ENCODE measurements at places on chromosomes 6 and 20. TPM values are rescaled to one million over a fixed set of nuclear protein-coding genes. Genes with fewer than 3 reads are reported as not detected.

GRCh38 chr6:126535595-126535994 is 195.7 kb downstream of the CENPW start:
- H3K27me3 ChIP-seq: no peaks in the 10 kb centered on the region
- H3K36me3 ChIP-seq: no peaks in the 10 kb centered on the region
- no peak for DNase-seq
- H3K4me1 ChIP-seq: peaks cover 14% of the 10 kb centered on the region

GRCh38 chr6:25155211-25155610 is 124.0 kb upstream of the CARMIL1 start:
- no peaks in the 10 kb centered on the region for H3K27me3 ChIP-seq
- H3K36me3 ChIP-seq: no peaks in the 10 kb centered on the region
- H3K27ac ChIP-seq: no peak overlapping the region
- no peak for DNase-seq
- no peaks in the 10 kb centered on the region for H3K4me1 ChIP-seq

DNA sequence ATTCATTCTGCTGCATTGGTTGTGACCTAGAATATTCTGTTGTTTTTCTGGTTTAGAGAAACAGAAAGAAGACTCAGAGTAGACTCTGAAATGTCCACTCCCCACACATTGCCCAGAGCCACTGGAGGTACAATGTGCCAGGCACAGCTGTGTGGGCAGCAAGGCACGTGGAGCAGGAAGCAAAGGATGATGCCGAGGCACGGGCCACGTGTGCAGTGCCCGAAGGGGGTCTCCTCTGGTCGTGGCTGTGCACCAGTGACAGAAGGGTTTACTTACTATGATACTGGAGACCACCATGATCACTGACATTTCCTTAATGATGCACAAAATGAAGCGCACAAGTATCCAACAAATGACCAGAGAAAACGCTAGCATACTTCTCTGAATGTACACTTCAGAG is 488.9 kb downstream of the PRKN start:
- H3K4me1 ChIP-seq: no peaks in the 10 kb centered on the region
- no peak overlapping the region for H3K27ac ChIP-seq
- no peak overlapping the region for H3K4me3 ChIP-seq
- no peak for DNase-seq
- H3K36me3 ChIP-seq: no peaks in the 10 kb centered on the region

DNA sequence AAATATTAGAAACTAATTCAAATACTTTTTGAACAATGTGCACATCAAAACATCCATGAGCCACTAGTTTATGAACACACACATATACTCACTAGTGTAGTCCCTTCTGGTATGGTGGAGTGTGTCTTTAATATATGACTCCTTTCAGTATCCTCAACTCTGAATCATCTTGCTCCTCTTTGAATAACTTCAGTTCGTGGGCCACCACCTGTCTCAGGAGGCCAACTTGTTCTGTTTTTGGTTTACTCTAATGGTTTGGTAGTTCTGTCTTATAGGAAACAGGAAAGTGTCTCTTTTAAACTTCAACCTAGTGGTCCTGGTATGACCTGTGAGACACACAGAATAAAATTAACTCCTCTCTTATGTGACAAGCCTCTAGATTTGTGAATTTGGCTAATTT is 55.6 kb downstream of the ZNF292 start:
- peaks cover 6% of the 10 kb centered on the region for H3K4me1 ChIP-seq
- DNase-seq: no peak
- H3K27me3 ChIP-seq: no peaks in the 10 kb centered on the region
- H3K36me3 ChIP-seq: no peaks in the 10 kb centered on the region
- no peak overlapping the region for H3K4me3 ChIP-seq

DNA sequence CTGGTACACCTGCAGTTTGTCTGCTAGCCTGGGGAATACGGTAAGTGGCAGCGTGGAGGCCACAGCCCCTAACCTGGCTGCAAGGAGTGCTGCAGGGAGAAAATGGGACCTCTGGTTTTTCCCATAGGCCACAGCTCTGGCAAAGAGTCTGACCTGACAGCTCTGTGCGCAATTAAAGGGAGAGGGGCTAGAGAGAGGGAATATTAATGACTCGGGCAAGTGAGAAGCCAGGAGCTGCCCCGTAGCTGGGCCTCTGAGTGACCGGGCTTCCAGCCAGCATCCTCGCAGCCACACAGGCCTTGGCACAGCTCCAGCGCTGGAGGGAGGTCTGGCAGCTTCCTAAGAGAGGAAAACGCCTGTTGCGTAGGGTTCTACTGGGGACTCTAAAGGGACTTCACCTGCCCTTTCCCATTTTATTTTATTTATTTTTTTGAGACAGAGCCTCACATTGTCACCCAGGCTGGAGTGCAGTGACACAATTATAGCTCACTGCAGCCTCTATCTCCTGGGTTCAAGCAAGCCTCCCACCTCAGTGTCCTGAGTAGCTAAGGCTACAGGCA is 18.2 kb upstream of the OCSTAMP start:
- peaks cover 10% of the 10 kb centered on the region for H3K4me1 ChIP-seq
- DNase-seq: peak; percentile 96
- peak overlapping the region; percentile 56 for H3K27ac ChIP-seq
- no peaks in the 10 kb centered on the region for H3K27me3 ChIP-seq

DNA sequence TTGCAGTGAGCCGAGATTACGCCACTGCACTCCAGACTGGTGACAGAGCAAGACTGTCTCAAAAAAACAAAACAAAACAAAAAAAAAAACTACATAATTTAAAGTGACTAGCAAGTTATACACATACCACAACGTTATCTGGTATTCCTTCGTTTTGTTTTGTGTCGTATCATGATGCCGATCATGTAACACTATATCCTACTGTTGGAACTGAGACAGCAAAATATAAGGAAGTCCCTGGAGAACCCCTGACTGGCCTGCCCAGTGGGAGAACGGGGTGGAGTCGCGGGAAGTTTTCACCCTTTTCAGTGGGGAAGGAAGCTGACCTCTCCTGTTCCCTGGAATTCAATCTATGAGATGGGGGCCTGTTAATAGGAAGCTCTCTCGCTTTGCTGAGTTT is 15.1 kb downstream of the SOX4 start:
- no peaks in the 10 kb centered on the region for H3K36me3 ChIP-seq
- H3K27ac ChIP-seq: no peak overlapping the region
- no peak for DNase-seq

GRCh38 chr6:106117579-106117978 is 31.4 kb downstream of the PRDM1 start:
- no peak overlapping the region for H3K4me3 ChIP-seq
- DNase-seq: no peak
- no peaks in the 10 kb centered on the region for H3K36me3 ChIP-seq
- no peaks in the 10 kb centered on the region for H3K4me1 ChIP-seq
- H3K27ac ChIP-seq: no peak overlapping the region

GRCh38 chr6:167660944-167661551 is 165.7 kb upstream of the AFDN start:
- H3K4me1 ChIP-seq: peaks cover 25% of the 10 kb centered on the region

DNA sequence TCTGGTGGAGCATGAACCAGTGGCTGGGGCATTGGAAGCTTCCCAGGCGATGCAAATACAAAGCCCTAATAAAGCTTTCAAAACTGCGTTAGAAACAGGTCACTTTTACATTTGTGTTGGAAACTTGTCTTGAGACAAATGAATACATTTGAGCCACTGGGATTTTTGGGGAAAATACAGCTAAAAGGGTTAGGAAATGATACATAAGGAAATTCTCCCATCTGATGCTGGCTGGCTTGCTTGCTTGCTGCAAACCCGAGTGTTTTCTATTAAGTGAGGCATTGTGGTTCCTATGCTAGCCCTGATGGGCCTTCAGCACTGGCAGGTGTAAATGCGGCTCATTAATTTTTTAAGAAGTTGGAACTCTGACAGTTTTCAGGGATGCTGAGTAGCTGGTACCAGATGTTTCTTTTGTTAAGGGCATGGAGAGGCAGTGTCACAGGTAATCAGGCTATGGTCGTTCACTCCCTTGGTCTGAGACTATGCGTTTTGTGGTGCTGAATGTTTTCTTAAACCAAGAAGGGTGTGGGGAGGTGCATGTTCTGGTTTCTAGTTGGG is 35.2 kb downstream of the RREB1 start:
- DNase-seq: no peak
- H3K4me3 ChIP-seq: no peak overlapping the region
- H3K4me1 ChIP-seq: peaks cover 95% of the 10 kb centered on the region
- no peaks in the 10 kb centered on the region for H3K27me3 ChIP-seq
- H3K36me3 ChIP-seq: no peaks in the 10 kb centered on the region

DNA sequence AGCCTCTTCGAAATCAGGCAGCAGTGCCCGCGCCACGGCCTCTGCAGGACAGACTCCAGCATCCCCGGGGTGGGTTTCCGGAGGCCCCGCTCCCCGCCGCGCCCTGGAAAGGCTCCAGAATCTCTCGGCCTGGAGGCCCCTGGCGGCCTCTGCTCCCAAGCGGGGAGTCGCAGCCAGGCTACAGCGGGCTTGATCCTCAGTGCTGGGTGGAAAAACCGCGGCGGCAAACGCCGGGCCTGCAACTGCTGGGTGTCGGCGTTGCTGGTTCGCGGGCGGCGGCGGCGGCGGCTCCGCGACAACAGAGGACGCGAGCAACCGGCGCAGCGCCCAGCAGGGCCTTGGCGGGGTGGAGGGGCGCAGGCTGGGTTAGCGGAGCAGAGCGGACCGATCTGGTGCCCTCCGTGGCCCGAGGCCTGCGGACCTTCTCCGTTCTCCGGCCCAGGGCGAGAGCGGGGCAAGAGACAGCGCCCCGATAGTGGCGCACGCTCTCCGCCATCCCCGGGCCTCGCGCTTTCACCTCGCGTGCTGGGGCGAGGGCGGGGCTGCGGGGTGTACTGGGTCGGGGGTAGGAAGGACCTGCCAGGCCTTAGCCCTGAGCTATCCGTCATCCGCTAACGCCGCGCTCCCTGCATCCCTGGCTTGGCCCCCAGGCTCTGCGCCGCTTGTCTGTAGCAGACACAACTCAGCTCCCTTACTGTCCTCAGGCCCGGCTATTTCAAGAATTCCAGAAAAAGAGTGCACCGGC is 3.4 kb upstream of the ZNF292 start:
- no peaks in the 10 kb centered on the region for H3K27me3 ChIP-seq
- H3K27ac ChIP-seq: peak overlapping the region; percentile 90
- peaks cover 23% of the 10 kb centered on the region for H3K4me1 ChIP-seq
- peak overlapping the region; percentile 62 for H3K4me3 ChIP-seq

GRCh38 chr6:136312975-136313374 is 23.3 kb upstream of the BCLAF1 start:
- no peak overlapping the region for H3K27ac ChIP-seq
- no peaks in the 10 kb centered on the region for H3K27me3 ChIP-seq
- no peaks in the 10 kb centered on the region for H3K4me1 ChIP-seq
- no peaks in the 10 kb centered on the region for H3K36me3 ChIP-seq
- no peak overlapping the region for H3K4me3 ChIP-seq

The KIF25 gene
- not detected for total RNA-seq

The FYN gene
- 81.7 TPM for total RNA-seq

The PLAGL2 gene
- total RNA-seq: 5.8 TPM

GRCh38 chr20:53036992-53037391 is 64.8 kb downstream of the TSHZ2 start:
- no peak overlapping the region for H3K4me3 ChIP-seq
- H3K4me1 ChIP-seq: no peaks in the 10 kb centered on the region
- no peaks in the 10 kb centered on the region for H3K36me3 ChIP-seq

DNA sequence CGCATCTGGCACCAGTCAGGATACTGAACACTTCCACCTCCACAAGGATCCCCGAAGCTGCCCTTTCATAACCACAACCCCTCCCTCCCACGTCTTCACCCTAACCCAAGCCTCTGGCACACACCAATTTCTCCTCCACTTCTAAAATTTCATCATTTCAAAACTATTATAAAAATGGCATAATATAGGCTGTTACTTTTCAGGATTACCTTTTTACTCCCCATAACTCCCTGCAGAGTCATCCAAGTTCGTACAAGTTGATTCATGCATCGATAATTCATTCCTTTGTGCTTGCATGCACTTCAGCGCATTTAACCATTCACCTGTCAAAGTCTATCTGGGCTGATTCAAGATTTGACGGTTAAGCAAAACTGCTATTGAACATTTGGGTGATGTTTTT is 30.6 kb upstream of the LY86 start:
- no peak overlapping the region for H3K27ac ChIP-seq
- DNase-seq: no peak
- no peaks in the 10 kb centered on the region for H3K36me3 ChIP-seq
- no peak overlapping the region for H3K4me3 ChIP-seq
- H3K4me1 ChIP-seq: peaks cover 11% of the 10 kb centered on the region

The TRDN gene
- total RNA-seq: not detected

GRCh38 chr20:11850901-11851300 is 66.8 kb upstream of the BTBD3 start:
- DNase-seq: no peak
- H3K36me3 ChIP-seq: no peaks in the 10 kb centered on the region
- H3K4me3 ChIP-seq: no peak overlapping the region
- no peaks in the 10 kb centered on the region for H3K27me3 ChIP-seq
- H3K4me1 ChIP-seq: peaks cover 8% of the 10 kb centered on the region

- H3K27ac ChIP-seq: no peak overlapping the region
- H3K36me3 ChIP-seq: no peaks in the 10 kb centered on the region
- H3K4me3 ChIP-seq: no peak overlapping the region
- no peaks in the 10 kb centered on the region for H3K27me3 ChIP-seq
- H3K4me1 ChIP-seq: peaks cover 21% of the 10 kb centered on the region
These were observed 12.6 kb upstream of the UBR2 start for GRCh38 chr6:42551217-42551616.

- H3K4me1 ChIP-seq: no peaks in the 10 kb centered on the region
- DNase-seq: no peak
- H3K27ac ChIP-seq: no peak overlapping the region
- no peaks in the 10 kb centered on the region for H3K27me3 ChIP-seq
- no peak overlapping the region for H3K4me3 ChIP-seq
These were observed 70.1 kb upstream of the TULP4 start for GRCh38 chr6:158242071-158242606.

DNA sequence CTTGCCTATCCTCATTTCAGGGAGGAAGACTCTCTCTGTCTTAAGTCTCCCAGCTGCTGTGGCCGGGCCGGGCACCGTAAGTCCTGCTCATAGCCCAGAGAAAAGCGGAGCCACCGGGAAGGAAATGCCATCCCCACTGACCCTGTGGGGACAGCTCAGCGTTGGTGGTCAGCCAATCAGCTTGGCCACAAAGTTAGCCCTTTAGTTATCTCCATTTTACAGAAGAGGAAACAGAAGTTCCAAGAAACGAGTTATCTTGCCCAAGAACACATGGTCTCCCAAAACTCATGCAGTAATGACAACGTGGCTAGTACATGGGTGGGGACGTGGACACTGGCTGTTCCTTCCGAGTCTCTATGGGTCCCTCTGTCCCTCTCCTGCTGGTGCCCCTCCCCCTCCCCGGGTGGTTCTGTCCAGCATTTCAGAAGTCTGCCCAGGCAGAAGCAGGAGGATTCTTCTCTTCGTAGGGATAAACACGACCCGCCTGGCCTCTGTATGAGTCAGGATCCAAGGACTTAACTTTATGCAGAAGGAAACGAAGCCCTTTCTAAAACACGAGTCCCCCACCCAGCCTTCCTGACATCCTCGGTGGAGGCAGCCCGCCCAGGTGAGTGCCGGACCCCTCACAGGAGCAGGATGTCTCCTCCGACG is 273.8 kb downstream of the CDH4 start:
- no peaks in the 10 kb centered on the region for H3K4me1 ChIP-seq
- no peak for DNase-seq
- no peaks in the 10 kb centered on the region for H3K27me3 ChIP-seq
- no peak overlapping the region for H3K27ac ChIP-seq
